ENCODE measurements at places on chromosomes 1 and 21.
A peak's percentile ranks its signal among the peaks of the same experiment; 100 is the strongest.

- DNase-seq = no peak
These were observed 68.3 kb upstream of the GJB5 start for GRCh38 chr1:34686531-34686930.

- no peak for DNase-seq
These were observed 709 bp upstream of the FBXO42 start for GRCh38 chr1:16352842-16353535.

- no peak for DNase-seq
These were observed 761 bp upstream of the NPHS2 start for GRCh38 chr1:179576509-179576908.

- no peak for DNase-seq
These were observed 670 bp downstream of the CLSTN1 start for GRCh38 chr1:9822897-9823692.

GRCh38 chr1:25197982-25198662 lies 34.2 kb downstream of the SYF2 start:
- no peak for DNase-seq

DNA sequence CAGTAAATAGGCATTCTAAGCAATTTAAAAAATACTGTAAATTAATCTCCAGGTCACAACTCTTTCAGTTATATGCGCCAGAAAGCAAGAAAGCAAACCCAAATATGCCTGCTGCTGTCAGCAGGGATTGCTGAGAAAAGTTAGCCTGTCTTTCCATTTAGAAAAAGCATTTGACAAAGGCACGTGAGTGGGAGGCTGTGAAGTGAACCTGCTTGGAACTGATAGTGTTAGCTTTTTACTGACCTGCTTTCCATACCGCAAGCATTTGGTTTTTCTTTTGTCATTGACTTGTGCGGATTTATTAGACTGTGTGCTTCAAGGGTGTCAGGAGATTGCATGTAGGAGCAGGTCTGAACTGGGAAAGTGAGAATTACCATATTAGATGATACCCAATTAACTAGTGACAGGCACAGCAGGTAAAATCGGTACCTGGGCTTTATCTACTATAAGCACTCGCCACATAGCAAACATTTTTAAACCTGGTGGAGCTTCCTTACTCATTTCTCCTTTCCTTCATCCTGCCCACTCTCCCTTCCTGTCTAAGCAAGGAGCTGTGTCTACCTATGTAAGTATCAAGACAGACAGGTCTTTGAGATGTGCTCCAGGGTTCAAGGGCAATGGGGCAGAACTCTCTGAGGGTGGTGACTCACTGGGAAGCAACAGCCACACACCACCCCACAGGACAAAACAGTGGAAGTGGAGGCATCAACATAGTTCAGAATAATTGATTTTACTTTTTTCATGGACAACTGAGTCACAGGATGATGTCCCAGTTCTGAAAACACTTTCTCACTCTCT lies 323.9 kb downstream of the DISC1 start:
- no peak for DNase-seq

DNA sequence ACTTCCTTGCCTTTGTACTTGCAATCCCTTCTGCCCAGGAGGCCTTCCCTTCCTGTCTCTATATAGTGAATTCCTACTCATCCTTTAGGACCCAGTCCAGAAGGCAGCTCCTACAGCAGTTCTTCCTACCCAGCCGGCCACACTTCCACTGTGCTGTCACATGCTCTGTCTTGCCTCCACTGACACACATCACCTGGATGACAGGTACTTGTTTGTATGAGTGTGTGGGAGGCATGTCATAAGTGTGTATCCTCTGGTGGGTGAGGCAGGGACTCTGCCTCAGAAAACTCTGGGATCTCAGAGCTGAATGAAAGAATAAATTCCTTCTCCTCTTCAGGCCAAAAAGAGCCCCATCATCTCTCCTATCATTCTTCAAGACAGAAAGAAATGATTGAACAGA lies 5.1 kb upstream of the OSCP1 start:
- no peak for DNase-seq

DNA sequence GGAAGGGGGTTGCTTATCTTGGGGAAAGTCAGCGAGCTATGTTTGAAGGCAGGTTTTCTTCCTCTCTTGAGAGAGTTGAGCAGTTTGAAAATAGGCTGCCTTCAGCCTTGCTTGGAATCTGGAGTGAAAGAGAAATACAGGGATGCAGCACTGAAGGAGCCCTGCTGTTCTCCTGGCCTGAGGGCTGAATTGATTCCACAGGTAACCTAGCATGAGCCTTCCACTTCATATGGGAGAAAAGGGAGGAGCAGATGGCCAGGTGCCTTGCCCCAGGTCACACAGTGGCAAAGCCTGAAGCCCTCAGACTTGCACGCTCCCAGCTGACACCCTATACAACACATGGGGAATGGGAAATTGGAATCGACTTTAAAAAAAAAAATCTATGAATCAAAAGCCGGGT lies 88.0 kb upstream of the WLS start:
- DNase-seq = no peak

- DNase-seq = no peak
These were observed 18.7 kb downstream of the TMEM53 start for GRCh38 chr1:44655609-44656008.

DNA sequence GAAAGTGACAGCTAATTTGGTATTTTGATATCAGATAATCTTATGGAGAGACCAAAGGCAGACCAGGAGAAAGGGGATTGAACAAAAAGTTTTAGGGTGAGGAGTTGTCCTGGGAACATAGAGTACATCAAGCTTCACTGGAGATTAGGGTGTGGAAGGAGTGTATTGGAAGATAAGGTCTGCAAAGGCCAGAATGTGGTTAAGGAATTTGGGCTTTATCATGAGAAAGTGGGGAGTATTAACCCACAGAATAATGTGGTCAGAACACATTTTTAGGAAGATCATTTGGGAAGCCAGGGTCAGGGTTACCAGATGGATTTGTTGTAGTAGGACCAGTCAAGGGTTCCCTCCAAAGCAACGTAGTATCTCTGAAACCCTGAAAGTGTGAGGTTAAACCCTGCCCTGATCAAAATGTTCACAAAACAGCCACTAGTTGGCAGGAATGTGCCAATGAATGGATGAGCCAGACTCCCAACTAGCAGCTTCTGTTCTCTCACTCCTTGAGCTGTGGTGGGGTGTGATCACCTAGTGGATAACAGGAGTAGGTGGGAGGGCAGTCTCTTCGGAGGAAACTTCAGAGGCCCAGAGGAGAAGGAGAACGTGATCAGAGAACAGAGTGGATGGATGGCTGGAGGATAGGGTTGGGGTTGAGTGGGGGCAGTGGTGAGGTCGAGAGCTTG lies 35.8 kb downstream of the SLC2A1 start:
- DNase-seq = peak; percentile 29

GRCh38 chr21:38913120-38913892 lies 107.6 kb downstream of the ETS2 start:
- DNase-seq = no peak

- DNase-seq = no peak
These were observed 872.7 kb upstream of the ADAMTS5 start for GRCh38 chr21:27839512-27840115.

DNA sequence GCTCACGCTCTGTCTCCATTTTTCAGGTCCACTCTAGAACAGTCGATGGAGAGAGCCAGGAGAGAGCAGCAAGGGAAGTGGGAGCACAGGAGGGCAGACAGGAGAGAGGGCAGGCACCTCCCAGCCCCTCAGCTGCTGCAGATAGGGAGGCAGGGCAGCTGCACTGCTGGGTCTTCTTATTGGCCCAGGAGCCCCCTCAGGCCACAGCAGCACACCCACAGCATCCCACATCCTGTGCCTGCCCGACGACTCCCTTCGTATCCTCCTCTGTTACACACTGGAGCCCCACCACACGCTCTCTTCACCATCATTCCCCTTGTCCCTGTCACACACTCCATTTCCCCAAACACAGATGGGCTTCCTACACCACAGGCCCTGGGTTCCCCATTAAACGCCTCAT lies 13.7 kb upstream of the ARTN start:
- DNase-seq = no peak

- no peak for DNase-seq
These were observed 133.0 kb downstream of the ITSN1 start for GRCh38 chr21:33775100-33775828.

DNA sequence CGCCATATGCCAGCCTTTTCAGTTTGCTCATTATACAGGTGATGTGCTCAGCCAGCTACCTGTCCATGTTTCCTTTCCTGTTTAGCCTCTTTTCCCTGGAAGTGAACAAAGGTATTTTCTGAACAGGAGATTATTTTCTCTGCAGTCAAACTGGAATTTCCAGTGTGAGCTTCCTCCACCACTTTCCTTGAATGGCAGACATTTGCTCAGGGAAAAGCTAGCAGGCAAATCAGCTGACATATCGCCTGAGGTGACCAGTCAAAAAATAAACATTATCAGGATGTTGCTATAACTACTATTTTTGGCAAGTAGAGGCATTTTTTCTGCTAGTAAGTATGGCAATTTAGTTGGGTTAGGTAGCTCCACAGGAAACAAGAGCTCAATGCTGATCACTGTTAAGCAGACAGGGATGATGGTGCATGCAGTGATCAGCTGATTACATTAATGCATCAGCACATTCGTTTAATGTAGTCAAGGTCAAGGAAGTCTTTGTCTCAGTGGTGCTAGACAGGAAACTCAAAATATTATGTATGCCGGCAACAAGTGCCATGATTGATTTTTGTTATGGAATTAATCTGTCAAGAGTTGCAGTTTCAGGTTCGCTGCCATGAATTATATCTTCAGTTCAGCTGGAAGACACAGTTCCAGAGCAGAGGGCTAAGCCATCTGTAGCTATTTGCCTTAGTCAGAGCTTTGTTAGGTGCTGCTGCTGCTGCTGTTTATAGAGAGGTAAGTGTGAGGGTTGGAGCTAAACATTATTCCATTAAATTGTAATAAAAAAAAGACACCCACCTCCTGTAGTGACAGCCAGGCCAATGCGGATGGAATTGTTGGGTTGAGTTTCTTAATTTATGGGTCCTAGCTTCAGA lies 179.7 kb upstream of the ST6GALNAC5 start:
- DNase-seq = no peak

DNA sequence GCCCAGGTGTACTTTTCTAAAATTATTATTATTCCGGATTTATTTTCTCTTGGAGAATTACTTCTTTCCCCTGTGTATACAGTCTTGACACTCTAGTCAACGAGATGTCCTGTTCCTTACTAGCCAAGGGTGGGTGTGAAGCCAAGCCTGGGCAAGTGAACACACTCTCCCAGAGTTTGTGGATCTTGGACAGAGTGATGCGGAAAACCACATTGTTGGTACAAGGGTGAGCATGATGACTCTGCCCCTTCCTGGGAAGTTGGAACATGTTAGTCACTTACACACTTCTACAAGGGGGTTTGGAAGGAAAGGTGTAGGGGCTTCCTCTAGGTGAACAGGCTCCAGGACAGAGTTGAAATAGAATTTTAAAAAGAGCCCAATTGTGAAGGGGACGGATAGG lies 20.0 kb upstream of the RD3 start:
- no peak for DNase-seq

DNA sequence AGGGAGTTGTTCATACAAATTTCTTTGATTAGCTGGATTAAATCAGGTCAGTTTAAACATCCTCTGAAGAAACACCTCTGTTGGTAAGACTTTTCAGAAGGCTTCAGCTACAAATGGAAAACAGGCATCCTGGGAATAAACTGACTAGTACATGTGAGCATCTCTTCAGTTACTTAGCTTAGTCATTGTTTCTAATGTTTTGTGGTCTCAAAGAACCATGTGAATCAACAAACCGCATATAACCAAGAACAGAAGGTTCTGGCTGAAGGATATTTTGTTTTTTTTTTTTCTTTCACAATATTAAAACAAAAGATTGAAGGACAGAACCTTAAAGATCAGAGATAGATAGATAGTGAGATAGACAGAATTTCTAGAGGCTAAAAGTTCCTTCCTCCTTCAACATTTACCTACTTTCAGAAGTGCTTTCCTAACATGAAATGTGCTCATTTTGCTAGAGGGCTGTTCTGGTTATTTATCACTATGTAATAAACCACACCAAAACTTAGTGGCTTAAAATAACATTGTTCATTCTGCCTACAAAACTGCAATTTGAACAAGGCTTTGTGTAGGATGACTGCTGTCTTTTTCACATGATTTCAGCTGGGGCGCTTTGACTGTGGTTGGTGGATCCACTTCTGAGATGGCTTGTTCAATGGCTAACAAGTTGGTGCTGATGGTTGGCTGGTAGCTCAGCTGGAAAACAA lies 119.8 kb upstream of the PTGFR start:
- DNase-seq = no peak

GRCh38 chr1:81270051-81270450 lies 530.7 kb upstream of the ADGRL2 start:
- DNase-seq = no peak

GRCh38 chr21:15306271-15306670 lies 241.5 kb upstream of the NRIP1 start:
- no peak for DNase-seq

DNA sequence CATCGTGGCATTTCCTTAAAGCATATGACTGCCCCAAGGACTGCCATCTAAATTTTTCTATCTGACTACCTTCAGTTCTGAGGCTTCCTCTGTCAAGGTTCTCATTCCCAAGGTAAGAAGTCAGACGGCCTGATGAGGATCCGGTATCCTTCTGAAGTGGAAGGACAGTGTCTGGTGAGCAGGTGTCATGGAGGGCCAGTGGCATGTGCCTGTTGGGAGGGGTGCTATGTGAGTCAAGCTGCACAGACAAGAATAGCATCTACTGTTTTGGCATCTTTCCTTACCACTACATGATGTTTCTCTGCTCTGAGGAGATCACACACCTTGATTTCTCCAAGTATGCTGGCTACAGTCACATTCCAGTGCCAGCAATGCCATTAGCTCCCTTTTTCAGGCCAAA lies 99.6 kb upstream of the RGS1 start:
- DNase-seq = no peak

DNA sequence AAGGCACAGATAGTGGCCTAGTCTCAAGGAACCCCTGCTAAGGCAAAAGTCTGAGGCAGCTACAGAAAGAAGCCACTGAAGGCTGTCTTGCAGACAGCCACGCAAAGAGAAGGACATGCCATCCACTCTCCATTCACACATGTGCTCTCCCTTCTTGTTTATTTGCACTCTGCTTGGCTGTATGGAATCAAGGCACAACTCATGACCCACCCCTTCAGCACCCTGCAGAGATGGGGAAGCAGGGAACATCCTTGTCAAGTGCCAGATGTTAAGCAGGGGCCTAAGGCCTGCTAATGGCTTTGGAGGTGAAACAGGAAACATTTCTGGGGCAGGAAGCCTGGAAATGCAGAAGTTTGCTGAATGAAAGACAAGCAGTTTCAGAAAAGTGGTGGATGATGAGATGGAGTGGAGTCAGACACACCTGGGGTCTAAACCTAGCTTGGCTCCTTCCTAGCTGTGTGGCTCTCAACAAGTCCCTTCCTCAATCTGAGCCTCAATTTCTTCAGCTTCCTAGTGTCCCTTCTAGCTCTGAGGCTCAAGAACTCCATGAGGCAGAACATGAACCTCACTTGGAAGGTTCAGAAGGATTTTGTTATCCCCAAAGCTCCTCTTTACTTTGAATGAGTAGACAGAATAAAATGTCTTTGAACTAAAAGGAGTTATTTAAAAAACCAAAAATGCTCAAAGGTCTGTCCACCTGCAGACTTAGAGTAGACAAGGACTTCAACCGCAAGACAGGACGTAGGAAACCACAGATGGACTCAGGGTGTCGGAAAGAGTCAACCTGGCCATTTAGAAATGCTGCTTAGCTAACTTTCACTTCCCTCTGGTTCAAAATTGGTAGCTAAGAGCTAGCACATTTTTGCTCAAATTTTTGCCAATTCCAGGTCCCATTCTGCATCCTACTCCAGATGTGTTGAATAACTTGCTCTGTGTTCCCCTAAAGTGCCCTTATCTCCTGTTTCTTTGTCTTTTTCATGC lies 283.1 kb downstream of the PLPP3 start:
- no peak for DNase-seq
